NCI-H69 (cell line): ENCODE measurements at places on chromosomes 7 and 10.

GRCh38 chr7:27095050-27095896 lies 527 bp downstream of the HOXA1 start:
- peak; percentile 70 for DNase-seq

DNA sequence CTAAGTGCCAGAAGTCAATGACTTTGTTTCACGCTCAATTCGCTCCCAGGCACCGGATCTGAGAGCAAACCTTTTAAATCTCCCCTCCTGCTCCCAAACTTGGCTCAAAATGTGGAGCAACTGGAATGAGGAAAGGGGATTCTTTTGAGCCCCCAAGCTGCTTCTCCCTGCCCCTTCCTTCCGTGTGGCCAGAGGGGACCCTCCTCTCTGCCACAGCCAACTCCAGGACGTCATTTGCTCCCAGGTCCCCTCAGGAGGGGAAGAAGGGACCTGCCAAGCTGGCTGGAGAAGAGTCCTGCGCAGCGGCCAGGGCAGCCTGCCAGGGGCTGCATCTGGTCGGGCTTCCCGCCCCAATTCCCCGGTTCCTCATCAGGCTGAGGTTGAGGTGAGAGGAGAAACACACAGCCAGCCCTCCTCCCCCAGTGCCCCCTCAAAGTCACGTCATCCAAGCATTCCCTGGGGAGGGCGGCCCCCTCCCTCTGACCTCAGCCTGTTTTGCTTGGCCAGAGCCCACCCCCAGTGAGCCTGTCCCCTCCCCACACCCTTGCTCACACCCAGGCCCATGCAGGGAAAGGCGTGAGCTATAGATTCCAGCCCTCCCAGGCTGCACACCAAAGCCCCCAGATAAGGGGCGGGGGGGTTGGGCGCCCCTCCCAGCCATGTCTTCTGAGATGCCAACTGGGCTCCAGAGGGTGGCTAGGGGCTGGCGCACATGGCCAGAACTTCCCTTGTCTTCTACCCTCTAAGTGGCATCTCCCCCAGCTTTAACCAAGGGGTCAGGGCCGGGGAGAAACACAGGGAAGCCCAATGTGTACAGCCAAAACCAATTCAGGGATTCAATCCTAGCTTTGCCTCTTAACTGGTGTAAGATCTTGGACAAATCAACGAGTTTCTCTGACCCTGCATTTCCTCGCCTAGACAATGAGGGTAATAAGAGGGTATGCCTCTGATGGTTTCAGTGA lies 35.0 kb downstream of the SH3PXD2A start:
- DNase-seq: peak; percentile 69

GRCh38 chr10:93799155-93799708 lies 41.5 kb downstream of the LGI1 start:
- DNase-seq: peak; percentile 1

GRCh38 chr7:149226840-149227494 lies 12.5 kb upstream of the ZNF212 start:
- DNase-seq: no peak

- peak; percentile 32 for DNase-seq
Observed at GRCh38 chr10:112115781-112116385, 67.7 kb downstream of the GPAM start.

DNA sequence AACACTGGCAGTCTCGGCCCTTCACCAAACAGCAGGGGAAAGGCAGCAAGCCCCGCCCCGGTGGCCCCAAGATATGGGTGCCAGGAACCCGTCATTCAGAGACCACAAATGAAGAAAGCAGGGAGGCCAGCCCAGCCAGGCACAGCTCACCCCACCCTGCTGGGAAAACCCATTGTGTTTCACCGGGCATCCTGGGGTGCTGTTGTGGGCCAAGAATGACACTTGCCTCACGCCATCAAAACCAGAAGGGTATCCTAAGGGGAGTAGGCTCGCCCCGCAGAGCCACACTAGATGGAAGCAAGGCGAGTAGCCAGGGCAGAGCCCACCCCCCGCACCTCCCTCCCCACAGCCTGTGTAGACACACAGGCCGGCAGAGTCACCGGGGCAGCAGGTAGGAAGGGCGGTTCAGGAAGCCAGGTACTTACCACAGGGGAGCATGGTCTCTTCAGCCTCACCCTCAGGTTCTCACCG lies 72.5 kb upstream of the KCNMA1 start:
- peak; percentile 68 for DNase-seq

- no peak for DNase-seq
Observed at GRCh38 chr10:49549640-49550346, 10.9 kb upstream of the ERCC6 start.

DNA sequence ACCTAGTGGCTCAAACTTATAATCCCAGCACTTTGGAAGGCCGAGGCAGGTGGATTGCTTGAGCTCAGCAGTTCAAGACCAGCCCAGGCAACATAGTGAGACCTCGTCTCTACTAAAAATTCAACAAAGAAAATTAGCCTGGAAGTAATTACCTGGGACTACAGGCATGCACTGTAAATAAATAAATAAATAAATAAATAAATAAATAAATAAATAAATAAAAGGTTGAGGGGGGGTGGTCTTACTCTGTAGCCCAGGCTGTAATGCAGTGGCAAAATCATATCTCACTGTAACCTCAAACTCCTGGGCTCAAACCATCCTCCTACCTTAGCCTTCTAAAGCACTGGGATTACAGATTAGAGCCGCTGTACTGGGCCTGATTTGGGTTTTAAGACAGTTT lies 50.5 kb downstream of the RALA start:
- DNase-seq: no peak
